ENCODE measurements at places on chromosomes 7 and 10.
A peak's percentile ranks its signal among the peaks of the same experiment; 100 is the strongest.

DNA sequence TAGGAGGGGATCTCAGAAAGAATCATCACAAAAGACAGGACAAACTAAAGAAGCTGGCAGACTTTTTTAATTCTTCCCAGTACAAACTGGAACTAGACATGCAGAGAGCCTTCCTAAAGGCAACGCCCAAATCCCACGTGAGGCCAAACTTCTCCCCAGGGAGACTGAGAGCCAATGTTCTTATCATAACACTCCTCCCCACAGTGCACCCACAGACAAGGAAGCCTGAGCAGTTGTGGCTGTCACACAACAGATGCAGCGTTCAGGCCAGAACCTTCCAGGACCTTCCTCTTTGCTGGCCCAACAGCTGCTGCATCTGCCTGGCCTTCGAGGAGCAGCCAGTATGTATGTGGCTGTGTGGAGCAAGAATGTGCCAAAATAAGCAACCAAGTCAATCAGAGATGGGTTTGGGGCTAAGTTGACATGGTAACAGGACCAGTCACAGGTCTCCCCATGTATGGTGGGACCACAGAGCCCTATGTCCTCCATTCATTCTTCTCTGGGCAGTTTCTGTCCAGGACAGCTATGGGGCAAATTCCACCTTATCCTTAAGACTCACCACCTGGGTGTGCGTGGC, 34.9 kb downstream of the SRPK2 start:
- DNase-seq = no peak
- peak overlapping the region; percentile 66 for H3K4me3 ChIP-seq
- H3K4me1 ChIP-seq = peaks cover 64% of the 10 kb centered on the region
- no peaks in the 10 kb centered on the region for H3K27me3 ChIP-seq
- peak overlapping the region; percentile 88 for H3K27ac ChIP-seq

- DNase-seq = no peak
- H3K4me3 ChIP-seq = peak overlapping the region; percentile 29
- peaks cover 19% of the 10 kb centered on the region for H3K36me3 ChIP-seq
Measured at GRCh38 chr10:113882240-113882639, 27.8 kb downstream of the NHLRC2 start.

DNA sequence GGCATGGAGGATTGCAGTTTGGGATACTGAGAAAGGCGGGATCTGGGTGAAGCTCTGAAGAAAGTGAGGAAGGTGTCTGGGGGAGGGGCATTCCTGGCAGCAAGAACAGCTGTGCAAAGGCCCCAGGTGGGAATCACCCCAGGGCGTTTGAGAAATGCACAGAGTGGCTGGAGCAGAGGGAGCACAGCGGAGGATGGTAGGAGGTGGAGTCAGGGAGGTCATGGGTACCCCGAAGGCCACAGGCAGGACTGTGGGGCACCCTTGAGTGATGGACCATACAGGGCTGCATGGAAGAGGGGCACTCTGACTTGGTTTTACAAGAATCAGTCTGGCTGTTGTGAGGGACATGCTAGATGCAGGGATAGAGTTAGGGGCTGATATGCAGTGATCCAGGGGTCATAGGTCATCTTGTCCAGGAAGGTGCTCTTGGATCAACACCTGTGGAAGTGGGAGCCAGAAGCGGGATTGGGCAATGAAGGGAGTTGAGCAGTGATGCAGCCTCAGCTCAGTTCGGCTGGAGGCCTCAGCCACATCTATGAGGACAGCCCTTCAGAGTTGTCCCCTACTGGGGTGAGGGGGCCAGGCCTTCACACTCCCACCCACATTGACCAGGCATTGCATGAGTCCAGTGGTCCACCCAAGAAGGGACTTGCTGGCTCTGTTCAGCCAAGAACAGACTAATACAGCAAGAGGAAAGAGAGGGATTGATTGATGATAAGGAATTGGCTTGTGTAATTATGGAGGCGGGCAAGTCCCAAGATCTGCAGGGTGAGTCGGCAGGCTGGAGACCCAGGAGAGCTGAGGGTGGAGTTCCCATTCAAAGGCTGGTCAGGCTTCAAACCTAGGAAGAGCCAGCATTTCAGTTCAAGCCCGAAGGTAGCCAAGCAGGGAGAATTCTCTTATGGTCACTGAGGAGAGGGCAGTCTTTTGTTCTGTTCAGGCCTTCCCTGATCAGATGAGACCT, 48.7 kb downstream of the TSPAN15 start:
- no peaks in the 10 kb centered on the region for H3K36me3 ChIP-seq
- no peaks in the 10 kb centered on the region for H3K27me3 ChIP-seq
- no peak for DNase-seq
- no peak overlapping the region for H3K27ac ChIP-seq
- H3K4me3 ChIP-seq = no peak overlapping the region
- H3K4me1 ChIP-seq = no peaks in the 10 kb centered on the region

DNA sequence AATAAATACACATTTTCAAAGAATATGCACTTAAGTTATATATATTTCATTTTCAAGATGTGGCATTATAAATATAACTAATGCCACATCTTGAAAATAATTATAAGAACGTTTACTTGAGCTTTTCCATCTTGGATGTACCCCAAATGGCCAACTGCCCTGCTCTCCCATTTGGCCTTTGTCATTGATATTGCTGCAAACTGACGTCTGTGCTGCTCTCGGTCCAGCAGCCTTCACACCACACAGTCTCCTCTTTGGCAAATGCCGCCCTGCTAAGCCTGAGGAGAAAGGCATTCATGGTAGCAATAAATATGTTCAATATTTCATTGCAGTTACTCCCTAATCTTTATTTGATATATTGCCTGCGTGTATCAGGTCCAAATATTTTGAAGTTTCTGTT, 384.6 kb upstream of the ADARB2 start:
- DNase-seq = no peak
- H3K27ac ChIP-seq = no peak overlapping the region
- H3K36me3 ChIP-seq = no peaks in the 10 kb centered on the region
- H3K4me3 ChIP-seq = no peak overlapping the region
- no peaks in the 10 kb centered on the region for H3K4me1 ChIP-seq

- no peak for DNase-seq
- no peak overlapping the region for H3K4me3 ChIP-seq
- H3K36me3 ChIP-seq = no peaks in the 10 kb centered on the region
- H3K27ac ChIP-seq = no peak overlapping the region
- H3K27me3 ChIP-seq = no peaks in the 10 kb centered on the region
- no peaks in the 10 kb centered on the region for H3K4me1 ChIP-seq
Measured at GRCh38 chr7:81845744-81846241, 75.9 kb upstream of the HGF start.

All from central memory CD8-positive, alpha-beta T cell (primary cell).